NCI-H187 (cell line): ENCODE measurements at places on chromosomes 7 and 10.

DNA sequence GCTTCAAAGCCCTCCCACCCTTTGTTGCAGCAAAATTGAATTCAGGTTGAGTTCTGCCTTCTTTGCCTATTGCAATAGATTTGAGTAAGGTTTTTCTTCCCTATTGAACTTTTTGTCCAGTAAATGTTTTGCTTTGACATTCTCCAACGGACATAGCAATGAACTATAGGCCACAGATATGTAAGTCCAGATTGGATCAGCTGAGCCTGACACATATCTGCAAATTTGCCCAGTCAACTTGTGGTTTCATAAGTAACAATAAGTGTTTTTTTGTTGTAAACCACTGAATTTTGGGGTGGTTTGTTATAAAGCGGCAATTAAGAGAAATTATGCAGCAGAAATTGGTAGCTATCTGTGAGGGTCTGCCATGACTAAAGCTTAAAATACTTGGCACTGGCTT is 332.1 kb upstream of the SORCS1 start:
- no peak for DNase-seq

DNA sequence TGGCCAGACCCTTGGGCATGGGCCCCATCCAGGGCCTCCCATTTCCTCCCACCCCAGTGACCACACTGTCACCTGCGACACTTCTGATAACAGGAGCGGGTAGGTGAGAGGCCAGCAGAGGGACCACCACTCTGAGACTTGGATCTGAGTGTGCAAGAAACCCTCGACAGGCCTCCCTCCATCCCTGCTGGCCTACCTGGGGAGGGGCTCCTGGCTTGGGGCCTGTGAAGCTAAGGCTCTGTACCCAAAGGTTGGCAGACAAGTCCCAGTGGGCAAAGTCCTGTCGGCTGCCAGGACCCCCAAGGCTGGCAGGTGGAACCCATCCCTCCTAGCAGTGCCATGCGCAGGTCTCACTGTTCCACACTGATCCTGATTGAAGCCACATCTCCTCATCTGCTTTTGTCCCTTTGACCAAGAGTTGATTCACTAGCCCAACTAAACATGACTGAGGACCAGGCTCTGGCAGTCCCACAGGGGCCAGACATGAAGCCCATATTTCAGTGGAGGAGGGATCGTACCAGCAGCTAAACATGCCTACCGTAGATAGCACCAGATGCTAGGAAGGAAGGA is 1.2 kb upstream of the PGAM2 start:
- no peak for DNase-seq

DNA sequence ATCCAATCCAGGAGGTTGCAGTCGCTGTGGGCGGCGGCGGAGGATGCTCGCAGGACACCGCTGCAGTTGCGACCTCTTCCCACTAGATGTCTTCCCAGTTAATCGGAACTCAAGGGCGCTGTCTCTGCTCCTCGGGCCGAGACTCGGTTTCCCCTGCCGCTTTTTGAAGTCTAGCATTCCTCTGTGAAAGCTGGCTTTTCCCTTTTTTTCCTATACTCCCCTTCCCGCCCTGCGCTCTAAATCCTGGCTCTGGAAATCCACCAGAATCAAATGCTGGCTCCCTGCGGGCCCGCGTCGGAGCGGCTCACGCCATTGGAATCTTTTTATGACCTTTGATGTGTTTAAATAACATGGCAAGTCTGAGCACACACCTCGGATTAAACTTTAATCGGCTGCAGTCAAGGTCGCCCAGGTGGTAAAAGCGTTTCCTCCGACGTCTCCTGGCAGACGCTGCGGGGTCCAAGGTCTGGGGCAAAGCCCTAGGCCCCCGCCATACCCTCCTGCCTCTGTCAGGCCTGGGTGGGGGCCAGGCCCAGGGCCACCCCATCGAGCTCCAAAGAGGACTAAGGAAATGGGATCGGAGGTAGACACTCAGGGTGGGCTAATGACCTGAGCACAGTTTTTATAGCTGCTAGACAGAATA is 10.7 kb upstream of the HOXA13 start:
- no peak for DNase-seq

DNA sequence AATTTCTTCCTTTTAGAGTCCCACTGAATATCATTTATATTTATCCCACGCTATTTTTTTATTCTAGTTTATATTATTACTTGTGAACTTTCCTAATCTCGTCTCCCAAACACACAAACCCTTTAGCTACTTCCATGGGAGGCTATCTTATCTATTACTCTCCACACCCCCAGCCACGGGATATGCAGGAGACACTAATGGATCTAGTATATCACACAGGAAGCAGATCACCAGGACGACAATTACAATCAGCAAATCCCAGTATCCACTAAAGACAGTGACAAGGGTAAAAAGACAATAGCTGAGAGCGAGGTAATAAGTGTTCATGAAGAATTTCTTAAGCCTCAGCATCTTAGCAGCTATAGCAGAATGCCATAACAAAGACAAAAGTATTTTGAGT is 3.8 kb upstream of the AKR1E2 start:
- no peak for DNase-seq

GRCh38 chr7:155851892-155852291 is 39.6 kb upstream of the SHH start:
- DNase-seq, result no peak
